H7 (cell line): ENCODE measurements at places on chromosomes 5 and 9. TPM values are rescaled to one million over a fixed set of nuclear protein-coding genes. Genes with fewer than 3 reads are reported as not detected.
A peak's percentile ranks its signal among the peaks of the same experiment; 100 is the strongest.

GRCh38 chr9:98419260-98419603, 163.8 kb upstream of the TBC1D2 start:
- DNase-seq: peak; percentile 40

GRCh38 chr9:22067196-22067595, 58.1 kb upstream of the CDKN2B start:
- no peak for DNase-seq

DNA sequence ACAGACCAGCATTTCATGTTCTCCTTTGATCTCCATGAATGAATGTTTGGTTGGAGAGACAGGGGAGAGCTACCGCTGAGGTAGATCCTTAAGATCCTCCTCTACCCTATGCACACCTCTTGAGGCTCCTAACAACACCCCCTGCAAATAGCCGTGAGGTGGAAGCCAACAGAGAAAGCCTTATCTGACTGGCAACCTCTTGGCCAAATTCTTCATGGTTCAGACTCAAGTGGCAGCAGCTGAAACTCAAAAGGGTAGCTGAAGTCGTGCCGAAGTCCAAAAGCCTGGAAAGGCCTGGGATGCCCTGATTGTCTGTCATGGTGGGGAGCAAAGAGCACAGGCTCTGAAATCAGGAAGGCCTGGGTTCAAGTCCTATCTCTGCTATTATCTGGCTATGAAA, 184.9 kb downstream of the SEC61B start:
- no peak for DNase-seq

The PCDHB1 gene
- total RNA-seq: 0.10 and 0.30 TPM in 2 replicates

GRCh38 chr5:33487236-33487635, 46.5 kb downstream of the TARS1 start:
- DNase-seq: no peak

The PCDHGB1 gene
- total RNA-seq: not detected in 2 replicates

DNA sequence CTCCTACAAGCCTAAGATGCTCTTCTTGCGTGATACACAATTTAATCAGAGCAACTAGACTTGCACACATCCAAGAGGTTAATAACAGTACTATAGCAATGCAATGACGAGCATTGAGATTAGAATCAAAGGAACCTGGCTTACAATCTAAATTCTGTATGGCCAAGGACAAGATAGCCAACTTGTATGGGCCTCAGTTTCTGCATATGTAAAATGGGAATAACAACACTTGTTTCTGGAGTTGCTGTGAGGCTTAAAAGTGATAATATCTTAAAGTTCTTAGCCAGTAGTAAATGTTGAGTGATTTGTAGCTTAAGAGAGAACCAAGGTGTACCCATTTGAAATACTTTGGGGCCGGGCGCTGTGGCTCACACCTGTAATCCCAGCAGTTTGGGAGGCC, 2.2 kb upstream of the PUM3 start:
- DNase-seq: no peak

- DNase-seq: no peak
Observed at GRCh38 chr5:50855001-50855400, 188.6 kb downstream of the PARP8 start.

DNA sequence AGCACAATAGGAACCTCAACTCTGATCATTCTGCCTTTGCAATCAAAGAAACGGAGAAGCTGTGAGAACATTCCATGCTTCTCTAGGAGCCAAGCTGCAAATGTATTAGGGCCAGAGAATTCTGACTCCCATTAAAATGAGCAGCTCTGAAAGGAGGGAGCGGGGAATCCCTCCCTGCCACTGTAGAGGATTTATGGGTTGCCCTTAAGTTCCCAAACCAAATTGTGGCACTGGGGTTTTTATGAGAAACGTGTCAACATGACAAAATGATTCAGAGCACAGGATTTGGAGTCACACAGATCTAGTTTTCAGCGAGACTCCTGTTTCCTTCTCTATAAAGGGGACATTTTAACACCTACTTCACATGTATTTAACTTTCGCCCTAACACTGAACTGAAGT, 1.8 kb downstream of the IL6ST start:
- DNase-seq: peak; percentile 10

The LRRC26 gene
- total RNA-seq: 0.59 and 0.67 TPM in 2 replicates

The SPINK6 gene
- total RNA-seq: not detected in 2 replicates

- no peak for DNase-seq
Observed at GRCh38 chr5:4258170-4258569, 662.5 kb downstream of the IRX1 start.

GRCh38 chr5:154470947-154471870, 6.8 kb downstream of the HAND1 start:
- DNase-seq: no peak

The PCDHGB4 gene
- total RNA-seq: 0.66 and 1.4 TPM in 2 replicates

The ASS1 gene
- 77.0 and 81.5 TPM in 2 replicates for total RNA-seq

DNA sequence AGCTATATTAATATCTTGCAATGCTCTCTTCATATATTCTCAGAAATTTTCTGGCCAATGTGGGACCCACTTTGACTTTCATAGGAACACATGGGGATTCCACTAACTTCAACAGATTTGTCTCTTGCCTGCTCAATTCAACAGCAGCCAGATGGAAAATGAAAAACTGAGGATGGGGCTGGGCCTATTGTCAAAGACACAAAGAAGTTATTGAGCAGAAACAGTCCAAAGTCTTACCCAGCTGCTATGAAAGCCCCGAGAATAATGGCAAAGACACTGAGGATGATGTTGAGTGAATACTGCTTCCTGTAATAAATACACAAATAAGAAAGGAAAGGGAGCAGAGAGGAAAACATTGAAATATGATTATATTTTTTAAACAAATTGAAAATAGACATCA, 32.6 kb downstream of the SLC35D2 start:
- no peak for DNase-seq

DNA sequence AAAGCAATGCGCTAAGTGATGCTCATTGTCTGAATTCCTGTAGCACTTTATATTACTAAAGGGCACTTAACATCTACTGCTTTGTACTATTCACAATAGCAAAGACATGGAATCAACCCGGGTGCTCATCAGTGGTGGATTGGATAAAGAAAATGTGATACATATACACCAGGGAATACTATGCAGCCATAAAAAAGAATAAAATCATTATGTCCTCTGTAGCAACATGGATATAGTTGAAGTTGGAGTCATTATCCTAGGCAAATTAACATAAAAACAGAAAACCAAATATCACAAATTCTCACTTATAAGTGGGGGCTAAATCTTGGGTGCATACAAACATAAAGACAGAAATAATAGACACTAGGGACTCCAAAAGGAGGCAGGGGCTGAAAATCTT, 308.3 kb downstream of the TRPM3 start:
- no peak for DNase-seq

DNA sequence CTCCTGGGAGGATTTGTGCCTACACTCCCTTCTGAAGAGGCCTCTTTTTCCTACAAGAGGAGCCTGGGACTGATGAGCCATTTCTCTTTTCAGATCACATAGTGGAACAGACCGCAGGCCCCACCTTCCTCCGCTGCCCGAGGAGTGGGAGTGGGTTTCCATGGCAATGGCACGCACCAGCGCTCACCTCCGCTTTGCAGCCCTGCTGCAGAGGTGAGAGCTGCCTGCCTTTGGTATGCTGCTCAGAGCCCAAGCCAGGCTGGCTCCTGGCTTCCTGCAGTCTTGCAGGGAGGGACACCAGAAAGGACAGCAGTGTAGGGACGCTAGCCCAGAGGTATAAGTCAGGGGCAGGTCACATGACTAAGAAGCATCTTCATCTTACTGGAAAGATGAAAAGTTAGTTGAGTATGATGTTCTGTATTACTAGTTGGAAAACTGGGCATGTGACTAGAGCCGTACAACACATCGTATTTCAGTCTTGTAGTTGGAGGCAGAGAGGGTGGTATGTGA, 12.4 kb downstream of the PTTG1 start:
- DNase-seq: no peak

GRCh38 chr9:8534828-8535227, 735.2 kb upstream of the DMAC1 start:
- no peak for DNase-seq

DNA sequence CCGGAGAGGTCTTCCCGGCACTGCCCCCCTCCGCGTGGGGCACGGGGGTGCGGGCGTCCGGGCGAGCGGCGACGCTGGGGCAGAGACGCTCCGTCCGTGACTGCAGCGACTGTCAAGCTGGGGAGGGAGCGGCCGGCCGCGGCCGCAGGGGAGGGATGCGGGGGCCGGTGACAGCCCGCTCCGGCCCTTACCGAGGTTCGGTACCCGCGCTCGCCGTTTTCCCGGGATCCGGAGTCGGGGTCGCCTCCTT, 400 bp downstream of the KDM4C start:
- no peak for DNase-seq

DNA sequence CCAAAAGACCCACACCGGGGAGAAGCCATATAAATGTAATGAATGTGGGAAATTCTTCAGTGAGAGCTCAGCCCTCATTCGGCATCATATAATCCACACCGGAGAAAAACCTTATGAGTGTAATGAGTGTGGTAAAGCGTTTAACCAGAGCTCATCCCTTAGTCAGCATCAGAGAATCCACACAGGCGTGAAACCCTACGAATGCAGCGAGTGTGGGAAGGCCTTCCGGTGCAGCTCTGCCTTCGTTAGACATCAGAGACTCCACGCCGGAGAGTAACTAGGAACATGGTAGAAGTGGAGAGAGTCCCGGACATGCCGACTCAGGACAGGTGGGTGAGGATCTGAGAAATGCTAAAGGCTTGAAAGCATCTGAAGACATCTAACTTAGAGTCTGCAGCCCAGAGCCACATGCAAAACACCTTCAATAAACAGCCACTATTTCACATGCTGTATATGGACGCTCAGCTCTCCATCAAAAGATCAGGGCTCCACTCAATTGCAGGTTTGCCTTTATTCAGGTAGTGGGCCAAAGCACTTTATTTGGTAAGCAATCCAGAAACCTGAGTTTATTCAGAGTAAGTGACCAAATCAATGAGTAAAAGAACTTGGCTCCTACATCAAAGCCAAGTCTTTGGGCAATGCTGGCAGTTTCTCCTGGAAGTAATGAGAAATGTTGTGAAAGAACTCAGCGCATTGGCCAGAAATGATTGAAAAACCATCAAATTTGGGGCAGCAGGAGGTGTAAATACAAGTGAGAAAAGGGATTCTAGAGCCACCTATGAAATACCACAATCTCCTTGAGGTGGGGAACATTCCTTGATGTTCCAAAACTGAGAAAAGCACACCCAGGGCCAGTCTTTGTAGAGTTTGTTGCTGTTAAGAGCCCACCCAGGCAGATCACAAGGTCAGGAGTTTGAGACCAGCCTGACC, 6.0 kb downstream of the RPL12 start:
- no peak for DNase-seq

- DNase-seq: no peak
Observed at GRCh38 chr9:81631218-81631745, 58.1 kb downstream of the TLE1 start.

- no peak for DNase-seq
Observed at GRCh38 chr5:147796556-147797308, 14.2 kb upstream of the JAKMIP2 start.

- DNase-seq: peak; percentile 60
Observed at GRCh38 chr5:134503088-134503936, 22.2 kb upstream of the JADE2 start.

The CCDC171 gene
- total RNA-seq: 1.1 and 2.7 TPM in 2 replicates

The BTNL8 gene
- 0.21 and 0.22 TPM in 2 replicates for total RNA-seq

DNA sequence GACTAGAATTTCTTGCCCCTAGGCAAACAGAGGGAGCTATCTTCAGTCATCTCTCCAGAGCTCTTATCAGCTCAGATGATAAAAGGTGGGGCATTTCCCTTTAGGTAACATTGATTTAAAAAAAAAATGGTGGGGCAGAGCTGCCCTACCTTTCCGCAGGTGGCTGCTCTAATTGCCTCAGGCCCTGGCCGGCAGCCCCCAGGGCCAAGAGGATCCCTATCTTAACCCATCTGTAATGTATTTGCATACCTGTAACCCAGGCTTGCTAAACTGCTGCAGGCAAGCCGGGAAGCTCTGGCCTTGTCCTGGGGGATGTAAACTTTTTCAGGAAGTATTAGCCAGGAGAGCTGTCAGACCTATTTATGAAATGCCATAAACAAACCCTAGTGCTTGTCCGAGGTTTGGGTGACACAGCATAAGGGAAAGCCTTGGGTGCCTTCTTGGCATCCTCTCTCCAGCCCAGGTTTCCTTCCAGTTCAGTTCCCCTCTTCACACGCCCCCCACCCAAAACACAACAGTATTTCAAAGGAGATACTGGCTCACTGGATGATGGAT, 20.9 kb upstream of the ZSWIM6 start:
- DNase-seq: no peak

- no peak for DNase-seq
Observed at GRCh38 chr9:131651160-131651559, 88.7 kb downstream of the RAPGEF1 start.

The SETD9 gene
- 10.1 and 14.4 TPM in 2 replicates for total RNA-seq

- no peak for DNase-seq
Observed at GRCh38 chr9:114616684-114617520, 5.8 kb downstream of the TMEM268 start.

- DNase-seq: no peak
Observed at GRCh38 chr9:90504486-90504885, 138.1 kb downstream of the DIRAS2 start.

- DNase-seq: no peak
Observed at GRCh38 chr5:53112909-53113308, 3.4 kb upstream of the MOCS2 start.

- DNase-seq: peak; percentile 27
Observed at GRCh38 chr9:135663451-135663770, 302 bp downstream of the LCN9 start.

- no peak for DNase-seq
Observed at GRCh38 chr5:139976703-139977102, 66.4 kb downstream of the NRG2 start.

GRCh38 chr5:109309326-109310063, 100.3 kb downstream of the PJA2 start:
- DNase-seq: no peak

DNA sequence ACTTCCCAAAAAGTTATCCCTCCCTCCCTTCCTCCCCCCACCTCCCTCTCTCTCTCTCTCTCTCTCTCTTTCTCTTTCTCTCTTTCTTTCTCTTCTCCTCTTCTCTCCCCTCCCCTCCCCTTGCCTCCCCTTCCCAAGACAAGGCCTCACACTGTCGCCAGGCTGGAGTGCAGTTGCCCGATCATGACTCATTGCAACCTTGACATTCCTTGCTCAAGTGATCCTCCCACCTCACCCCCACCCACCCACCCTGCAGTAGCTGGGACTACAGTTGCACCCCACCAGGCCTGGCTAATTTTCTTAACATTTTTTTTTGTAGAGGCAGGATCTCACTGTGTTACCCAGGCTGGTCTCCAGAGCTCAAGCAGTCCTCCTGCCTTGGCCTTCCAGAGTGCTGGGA, 32.8 kb downstream of the VPS13A start:
- no peak for DNase-seq

The PTGDS gene
- total RNA-seq: 1.3 and 2.0 TPM in 2 replicates

DNA sequence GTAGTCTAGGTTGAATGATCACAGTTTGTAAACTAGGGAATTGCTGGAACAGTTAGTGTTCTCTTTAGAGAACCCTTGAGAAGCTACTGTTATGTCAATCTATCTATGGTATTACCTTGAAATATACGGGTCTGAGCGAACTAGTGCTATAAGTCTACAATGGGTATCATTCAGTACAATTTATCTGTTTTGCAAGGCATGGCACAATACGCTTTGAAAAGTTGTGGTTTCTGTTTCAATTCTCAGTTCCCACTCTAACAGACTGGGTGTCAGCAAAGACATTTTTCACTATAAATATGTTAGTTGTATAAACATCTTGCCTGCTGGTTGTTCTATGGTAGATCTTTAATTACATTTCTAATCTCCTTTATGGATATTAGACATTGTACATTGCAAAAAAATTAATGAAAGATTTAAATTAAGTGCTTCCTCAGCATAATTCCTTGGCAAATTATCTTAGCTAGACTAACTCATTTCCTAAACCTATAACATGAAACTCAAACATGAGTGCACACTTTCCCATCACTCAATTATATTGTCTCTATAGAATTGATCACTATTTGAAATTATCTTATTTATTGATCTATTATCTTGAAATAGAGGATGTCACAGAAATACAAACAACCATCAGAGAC, 24.9 kb upstream of the SLCO6A1 start:
- no peak for DNase-seq
